Thoracic aorta endothelial cell (primary cell): ENCODE measurements at places on chromosomes 4 and X. TPM values are rescaled to one million over a fixed set of nuclear protein-coding genes. Genes with fewer than 3 reads are reported as not detected.

SH3BP2 gene
- 46.3 and 64.5 TPM in 2 replicates for total RNA-seq

EXOC1L gene
- not detected in 2 replicates for total RNA-seq

PAK3 gene
- total RNA-seq = 0.13 and 1.1 TPM in 2 replicates

HPGDS gene
- total RNA-seq = 0.27 TPM in 1 of 2 replicates, not detected in the other

IL21 gene
- not detected in 2 replicates for total RNA-seq
